CD4-positive, alpha-beta memory T cell (primary cell): ENCODE measurements at places on chromosomes 11 and 22. TPM values are rescaled to one million over a fixed set of nuclear protein-coding genes. Genes with fewer than 3 reads are reported as not detected.

DNA sequence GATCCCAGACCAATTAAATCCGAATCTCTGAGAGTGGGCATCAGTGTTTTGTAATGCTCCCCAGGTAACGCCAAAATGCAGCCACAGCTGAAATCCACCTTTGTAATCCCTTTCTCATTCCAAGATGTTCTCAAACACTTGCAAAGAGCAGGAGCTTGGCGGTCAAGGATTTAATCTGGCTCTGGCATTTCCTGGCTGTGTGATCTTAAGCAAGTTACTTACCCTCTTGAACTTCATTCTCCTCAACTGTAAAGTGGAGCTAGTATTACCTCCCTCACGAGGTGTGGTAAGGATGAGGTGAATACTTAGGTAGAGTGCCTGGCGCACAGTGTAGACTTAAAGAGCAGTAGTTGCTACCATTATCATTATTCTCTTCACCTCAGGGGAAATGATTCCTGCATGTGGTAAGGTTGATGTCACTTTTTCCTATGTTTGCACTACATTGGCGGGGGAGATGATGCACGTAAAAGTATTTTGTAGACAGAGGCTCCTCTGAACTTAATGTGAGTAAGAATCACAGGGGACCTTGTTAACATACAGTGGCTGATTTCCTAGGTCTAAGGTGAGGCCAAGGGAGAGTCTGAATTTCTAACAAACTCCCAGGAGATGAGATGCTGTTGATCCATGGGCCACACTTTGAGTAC, 210.4 kb upstream of the PITPNB start:
- DNase-seq: no peak

GRCh38 chr11:76607431-76607830, 63.1 kb downstream of the LRRC32 start:
- no peak for DNase-seq

DNA sequence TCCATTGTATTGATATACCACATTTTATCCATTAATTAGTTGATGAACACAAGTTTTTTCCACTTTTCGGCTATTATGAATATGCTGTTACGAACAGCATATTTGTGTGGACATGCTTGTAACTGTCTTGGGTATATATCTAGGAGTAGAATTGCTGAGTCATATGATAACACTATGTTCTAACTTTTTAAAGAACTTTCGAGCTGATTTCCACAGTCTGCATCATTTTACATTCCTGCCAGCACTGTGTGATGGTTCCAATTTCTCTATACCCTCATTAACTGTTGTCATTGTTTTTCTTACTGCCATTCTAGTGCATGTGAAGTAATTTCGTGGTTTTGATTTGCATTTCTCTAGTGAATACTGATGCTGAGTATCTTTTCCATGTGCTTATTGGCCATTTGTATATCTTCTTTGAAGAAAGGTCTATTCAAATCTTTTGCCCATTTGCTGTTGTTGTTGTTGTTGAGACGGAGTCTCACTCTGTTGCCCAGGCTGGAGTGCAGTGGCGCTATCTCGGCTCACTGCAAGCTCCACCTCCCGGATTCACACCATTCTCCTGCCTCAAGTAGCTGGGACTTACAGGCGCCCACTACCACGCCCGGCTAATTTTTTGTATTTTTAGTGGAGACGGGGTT, 7.4 kb upstream of the RCE1 start:
- no peak for DNase-seq

GRCh38 chr11:130457623-130458409, 9.4 kb downstream of the ADAMTS15 start:
- DNase-seq: no peak

DNA sequence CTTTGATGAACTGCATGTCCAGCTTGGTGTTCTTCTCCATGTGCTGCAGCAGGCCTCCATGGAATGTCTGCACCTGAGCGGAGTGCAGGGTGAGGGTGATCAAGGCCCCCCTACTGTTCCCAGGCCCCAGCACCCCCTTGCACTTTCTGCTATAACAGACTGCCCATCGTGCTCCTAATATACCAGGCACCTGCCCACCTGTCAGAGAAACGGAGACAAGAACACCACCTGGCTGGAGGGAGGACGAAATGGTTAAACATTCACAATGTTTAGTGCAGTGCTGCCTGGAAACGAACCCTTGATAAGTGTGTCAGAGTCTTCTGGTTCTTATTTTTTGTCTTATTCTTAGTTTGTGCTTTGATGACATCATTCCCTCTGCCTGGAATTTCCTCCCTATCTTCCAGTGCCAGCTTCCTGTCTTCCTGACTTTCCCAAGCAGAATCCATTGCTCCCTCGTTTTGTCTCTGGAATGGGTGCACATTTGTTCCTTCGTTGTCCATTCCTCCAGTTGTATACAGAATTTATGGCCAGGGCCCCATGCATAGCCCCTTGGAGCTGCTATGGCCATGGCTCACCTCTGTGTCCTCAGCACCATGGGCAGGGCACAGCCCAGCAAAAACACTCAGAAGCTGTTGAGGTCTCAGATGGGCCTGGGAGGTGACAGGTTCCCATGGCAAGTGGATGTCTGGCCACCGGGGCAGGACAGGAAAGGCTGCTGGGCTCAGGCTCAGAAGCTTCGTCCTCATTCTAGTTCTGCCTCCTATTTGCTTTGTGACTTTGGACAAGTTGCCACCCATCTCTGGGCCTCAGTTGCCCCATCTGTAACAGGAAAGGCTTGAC, 11.9 kb downstream of the BAIAP2L2 start:
- no peak for DNase-seq

- DNase-seq: no peak
Observed at GRCh38 chr11:14232652-14233051, 126.3 kb downstream of the RRAS2 start.

DNA sequence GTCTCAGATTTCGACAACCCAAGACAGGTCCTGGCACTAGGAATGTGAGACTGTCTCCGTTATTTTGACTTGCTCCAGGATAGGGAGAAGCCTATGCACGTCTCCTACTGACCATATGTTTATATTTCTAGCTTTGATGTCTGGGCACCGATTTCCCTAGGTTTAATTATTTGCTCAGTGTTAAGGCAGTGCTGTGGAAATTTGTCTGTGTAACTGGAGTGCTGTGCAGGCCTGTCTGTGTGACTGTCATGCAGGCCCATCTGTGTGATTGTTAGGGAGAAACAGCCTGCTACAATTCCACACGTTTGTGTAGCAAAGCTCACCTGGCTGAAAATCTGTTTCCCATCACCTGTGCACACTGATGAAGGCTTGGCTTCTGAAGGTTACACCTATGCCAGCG, 29.6 kb upstream of the HSPA8 start:
- no peak for DNase-seq

- peak; percentile 78 for DNase-seq
Observed at GRCh38 chr11:13772223-13773046, 104.0 kb downstream of the FAR1 start.

Gene MPEG1
- 0.14 TPM for polyA plus RNA-seq

Gene GGTLC2
- polyA plus RNA-seq: not detected

Gene MFRP
- not detected for polyA plus RNA-seq

Gene NAALAD2
- polyA plus RNA-seq: 0.08 TPM

Gene SYT12
- not detected for polyA plus RNA-seq

Gene SYT8
- polyA plus RNA-seq: not detected

Gene OR4D5
- not detected for polyA plus RNA-seq

Gene MAP6
- not detected for polyA plus RNA-seq

Gene SLC22A8
- polyA plus RNA-seq: not detected

Gene POLR2L
- 83.7 TPM for polyA plus RNA-seq

Gene NXPE2
- not detected for polyA plus RNA-seq
